Stimulated activated naive CD4-positive, alpha-beta T cell treated with Interleukin-2 at 50 U/mL for 16 hours (primary cell): ENCODE measurements at places on chromosomes 4 and X.
A peak's percentile ranks its signal among the peaks of the same experiment; 100 is the strongest.

- DNase-seq: no peak
Observed at GRCh38 chr4:19823781-19824180, 427.9 kb upstream of the SLIT2 start.

GRCh38 chr4:42327323-42327722, 70.0 kb upstream of the SHISA3 start:
- no peak for DNase-seq

- no peak for DNase-seq
Observed at GRCh38 chr4:22897520-22898108, 204.9 kb downstream of the GBA3 start.

GRCh38 chr4:112994732-112995464, 54.6 kb upstream of the ANK2 start:
- DNase-seq: no peak

- no peak for DNase-seq
Observed at GRCh38 chr4:8029689-8030088, 90.0 kb upstream of the AFAP1 start.

- no peak for DNase-seq
Observed at GRCh38 chrX:23374291-23374690, 39.6 kb downstream of the PTCHD1 start.

- peak; percentile 35 for DNase-seq
Observed at GRCh38 chr4:89438102-89438831, 130.7 kb upstream of the GPRIN3 start.

- DNase-seq: no peak
Observed at GRCh38 chr4:11293866-11294265, 134.8 kb downstream of the HS3ST1 start.
